Activated T-helper 1 cell treated with anti-CD3 and anti-CD28 coated beads, Interleukin-12 subunit alpha, Interleukin-12 subunit beta, Interleukin-2, Interleukin-4 antibody, amounts not matched to agents 30 ng/mL and 10 ng/mL and 1 ng/mL, durations not matched to agents 14 hours and 24 hours and 36 hours (primary cell): ENCODE measurements at places on chromosomes 3 and 15. TPM values are rescaled to one million over a fixed set of nuclear protein-coding genes. Genes with fewer than 3 reads are reported as not detected.
A peak's percentile ranks its signal among the peaks of the same experiment; 100 is the strongest.

DNA sequence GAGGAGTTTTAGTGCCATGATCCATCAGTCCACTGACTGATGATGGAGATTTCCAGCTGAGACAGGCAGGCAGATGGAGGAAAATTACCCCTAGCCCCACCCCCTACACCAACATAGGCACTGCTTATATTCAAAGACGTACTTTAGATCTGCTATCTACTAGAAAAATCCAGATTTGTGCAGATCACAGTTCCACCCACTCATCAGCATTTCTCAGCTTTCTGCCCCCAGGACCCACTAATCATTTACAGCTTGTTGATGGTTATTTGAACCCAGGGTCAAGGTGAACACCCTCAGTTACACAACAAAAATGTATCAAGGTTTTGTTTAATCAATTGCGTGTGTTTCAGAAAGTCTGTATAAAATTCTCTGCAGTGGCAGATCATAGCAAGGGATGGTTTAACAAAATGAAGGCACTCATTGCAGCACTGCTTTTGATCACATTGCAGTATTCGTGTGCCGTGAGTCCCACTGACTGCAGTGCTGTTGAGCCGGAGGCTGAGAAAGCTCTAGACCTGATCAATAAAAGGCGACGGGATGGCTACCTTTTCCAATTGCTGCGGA, at the start of gene HRG:
Gene HRG (plus strand): TSS at position 390 of the 564 bp plus-strand sequence. CDS start 18 bp downstream, at position 408.
- H3K27ac ChIP-seq, result no peak within 1 kb of the TSS
- peaks cover 3% of the 10 kb centered on the region for H3K27me3 ChIP-seq
- no peaks in the 10 kb centered on the region for H3K36me3 ChIP-seq
- H3K4me3 ChIP-seq, result no peak within 1 kb of the TSS

The ZMAT3 gene
- total RNA-seq, result 16.9 and 17.3 TPM in 2 replicates

DNA sequence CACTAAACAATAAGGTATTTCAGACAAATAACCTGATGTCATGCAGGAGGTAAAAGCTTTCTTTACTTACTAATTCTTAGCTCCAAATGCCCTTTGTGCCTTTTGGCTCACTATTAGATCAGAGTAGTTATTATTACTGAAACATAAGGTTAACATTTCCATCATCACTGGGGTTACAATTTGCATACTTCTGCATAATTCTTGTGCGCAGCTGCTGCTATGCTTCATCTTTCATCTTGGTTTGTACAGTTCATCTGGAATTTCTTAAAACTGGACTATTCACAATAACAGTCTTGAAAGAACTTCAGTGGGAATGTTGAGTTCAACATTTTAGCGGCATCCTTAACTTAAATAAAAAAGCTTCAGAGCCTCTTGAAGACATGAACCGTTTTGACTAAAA, 383.2 kb upstream of the ADAMTS9 start:
- no peaks in the 10 kb centered on the region for H3K36me3 ChIP-seq
- no peaks in the 10 kb centered on the region for H3K4me1 ChIP-seq
- DNase-seq, result no peak
- no peaks in the 10 kb centered on the region for H3K27me3 ChIP-seq
- no peak overlapping the region for H3K4me3 ChIP-seq

The PRR20G gene
- not detected in 2 replicates for total RNA-seq

- no peaks in the 10 kb centered on the region for H3K36me3 ChIP-seq
- no peak for DNase-seq
- no peaks in the 10 kb centered on the region for H3K27me3 ChIP-seq
Measured at GRCh38 chr3:79203144-79203519, 564.7 kb downstream of the ROBO1 start.

The MYRIP gene
- not detected in 2 replicates for total RNA-seq

- H3K4me1 ChIP-seq, result peaks cover 9% of the 10 kb centered on the region
- H3K27me3 ChIP-seq, result peaks cover 3% of the 10 kb centered on the region
- no peaks in the 10 kb centered on the region for H3K36me3 ChIP-seq
- no peak overlapping the region for H3K4me3 ChIP-seq
- H3K27ac ChIP-seq, result no peak overlapping the region
Measured at GRCh38 chr3:66639809-66640356, 139.1 kb upstream of the LRIG1 start.

The INO80 gene
- 39.2 and 39.6 TPM in 2 replicates for total RNA-seq

- H3K27me3 ChIP-seq, result peaks cover 31% of the 10 kb centered on the region
- H3K36me3 ChIP-seq, result no peaks in the 10 kb centered on the region
Measured at GRCh38 chr3:42246091-42246490, 19.9 kb downstream of the CCK start.

DNA sequence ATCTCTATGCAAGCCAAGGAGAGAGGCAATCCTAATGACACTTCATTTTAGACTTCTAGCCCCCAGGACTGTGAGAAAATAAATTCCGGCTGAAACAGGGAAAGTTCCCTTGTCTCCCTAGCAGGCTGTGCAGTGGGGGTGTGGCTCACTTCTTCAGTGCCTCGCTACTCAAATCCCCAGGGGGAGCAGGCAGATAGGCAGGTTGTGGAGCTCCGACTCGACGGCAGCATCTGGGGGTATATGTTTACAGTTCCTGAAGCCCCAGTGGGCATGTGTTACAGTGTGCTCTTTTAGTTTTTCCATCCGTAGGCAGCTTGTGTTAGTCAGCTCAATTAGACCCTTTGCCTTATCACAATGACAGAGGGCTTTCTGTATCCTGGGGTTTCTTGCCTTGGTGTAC, 836.5 kb downstream of the PDCD6IP start:
- H3K4me3 ChIP-seq, result no peak overlapping the region
- DNase-seq, result no peak
- no peak overlapping the region for H3K27ac ChIP-seq
- no peaks in the 10 kb centered on the region for H3K36me3 ChIP-seq
- H3K4me1 ChIP-seq, result no peaks in the 10 kb centered on the region
- H3K27me3 ChIP-seq, result no peaks in the 10 kb centered on the region

The GOLGA6L10 gene
- total RNA-seq, result 0.32 and 1.2 TPM in 2 replicates

- DNase-seq, result no peak
- H3K27ac ChIP-seq, result no peak overlapping the region
- peaks cover 6% of the 10 kb centered on the region for H3K4me1 ChIP-seq
- no peaks in the 10 kb centered on the region for H3K27me3 ChIP-seq
Measured at GRCh38 chr3:31692751-31693150, 160.0 kb downstream of the STT3B start.

- H3K4me3 ChIP-seq, result no peak overlapping the region
- no peaks in the 10 kb centered on the region for H3K4me1 ChIP-seq
- H3K27ac ChIP-seq, result no peak overlapping the region
- DNase-seq, result no peak
Measured at GRCh38 chr3:64399205-64399800, 174.0 kb upstream of the PRICKLE2 start.

GRCh38 chr3:65915477-65915876, 123.2 kb downstream of the MAGI1 start:
- H3K27me3 ChIP-seq, result no peaks in the 10 kb centered on the region
- H3K27ac ChIP-seq, result no peak overlapping the region
- H3K4me1 ChIP-seq, result no peaks in the 10 kb centered on the region
- DNase-seq, result no peak
- H3K36me3 ChIP-seq, result no peaks in the 10 kb centered on the region

GRCh38 chr15:37940876-37941275, 6.4 kb downstream of the TMCO5A start:
- H3K27ac ChIP-seq, result no peak overlapping the region
- H3K4me1 ChIP-seq, result no peaks in the 10 kb centered on the region
- no peak for DNase-seq
- H3K36me3 ChIP-seq, result no peaks in the 10 kb centered on the region
- H3K4me3 ChIP-seq, result no peak overlapping the region
- no peaks in the 10 kb centered on the region for H3K27me3 ChIP-seq

DNA sequence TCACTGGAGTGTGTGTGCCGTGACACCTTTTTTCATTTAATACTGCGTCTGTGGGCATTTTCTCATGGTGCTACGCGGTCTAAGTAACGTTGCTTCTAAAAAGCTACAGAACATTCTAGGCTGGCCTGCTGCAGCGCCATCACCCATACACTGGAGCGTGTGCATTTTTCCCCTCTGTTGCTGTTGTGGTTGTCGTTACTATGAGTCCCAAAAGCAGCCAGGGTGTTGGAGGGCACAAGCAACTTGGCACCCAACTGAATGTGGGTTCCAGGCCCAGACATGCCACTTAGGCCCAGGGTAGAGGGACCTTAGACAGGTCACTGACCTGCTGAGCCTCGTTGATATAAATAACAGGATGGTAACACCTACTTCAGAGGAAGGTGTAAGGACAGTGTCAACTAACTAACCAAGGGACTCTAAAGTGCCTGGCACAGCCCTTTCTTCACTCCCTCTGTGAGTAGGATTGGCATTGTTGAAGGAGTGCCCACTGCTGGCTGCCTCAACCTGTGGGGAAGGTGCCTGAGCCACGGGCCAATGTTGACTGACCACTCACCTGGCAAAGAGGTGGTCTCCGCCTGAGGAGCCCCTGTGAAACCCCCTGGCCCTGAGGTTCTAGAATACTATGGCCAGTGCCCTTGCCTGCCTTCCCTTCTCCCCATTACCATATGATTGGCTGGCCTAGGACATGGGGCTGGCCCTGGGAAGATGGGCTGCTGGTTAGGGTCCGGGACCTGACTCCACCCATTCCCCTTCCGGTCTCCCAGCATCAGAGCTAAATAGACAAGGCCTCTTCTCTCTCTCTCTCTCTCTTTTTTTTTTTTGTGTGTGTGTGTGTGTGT, 3.5 kb downstream of the CSK start:
- peak overlapping the region; percentile 86 for H3K4me3 ChIP-seq
- H3K27me3 ChIP-seq, result no peaks in the 10 kb centered on the region
- peak overlapping the region; percentile 98 for H3K27ac ChIP-seq
- no peak for DNase-seq
- H3K4me1 ChIP-seq, result peaks cover 57% of the 10 kb centered on the region
- peaks cover 40% of the 10 kb centered on the region for H3K36me3 ChIP-seq

GRCh38 chr3:172325461-172325860, 122.8 kb downstream of the GHSR start:
- no peak for DNase-seq
- no peaks in the 10 kb centered on the region for H3K27me3 ChIP-seq
- peaks cover 30% of the 10 kb centered on the region for H3K36me3 ChIP-seq
- H3K4me1 ChIP-seq, result peaks cover 13% of the 10 kb centered on the region
- no peak overlapping the region for H3K27ac ChIP-seq

GRCh38 chr3:156764751-156765150, 61.4 kb upstream of the LEKR1 start:
- H3K4me1 ChIP-seq, result peaks cover 15% of the 10 kb centered on the region
- H3K4me3 ChIP-seq, result no peak overlapping the region
- DNase-seq, result no peak
- peaks cover 4% of the 10 kb centered on the region for H3K27me3 ChIP-seq
- H3K27ac ChIP-seq, result no peak overlapping the region

GRCh38 chr3:190108804-190109203, 11.9 kb downstream of the P3H2 start:
- no peaks in the 10 kb centered on the region for H3K36me3 ChIP-seq
- H3K4me3 ChIP-seq, result no peak overlapping the region
- peaks cover 24% of the 10 kb centered on the region for H3K27me3 ChIP-seq
- H3K27ac ChIP-seq, result no peak overlapping the region
- no peak for DNase-seq
- no peaks in the 10 kb centered on the region for H3K4me1 ChIP-seq
